ENCODE measurements at places on chromosomes 3 and 15. TPM values are rescaled to one million over a fixed set of nuclear protein-coding genes. Genes with fewer than 3 reads are reported as not detected.

DNA sequence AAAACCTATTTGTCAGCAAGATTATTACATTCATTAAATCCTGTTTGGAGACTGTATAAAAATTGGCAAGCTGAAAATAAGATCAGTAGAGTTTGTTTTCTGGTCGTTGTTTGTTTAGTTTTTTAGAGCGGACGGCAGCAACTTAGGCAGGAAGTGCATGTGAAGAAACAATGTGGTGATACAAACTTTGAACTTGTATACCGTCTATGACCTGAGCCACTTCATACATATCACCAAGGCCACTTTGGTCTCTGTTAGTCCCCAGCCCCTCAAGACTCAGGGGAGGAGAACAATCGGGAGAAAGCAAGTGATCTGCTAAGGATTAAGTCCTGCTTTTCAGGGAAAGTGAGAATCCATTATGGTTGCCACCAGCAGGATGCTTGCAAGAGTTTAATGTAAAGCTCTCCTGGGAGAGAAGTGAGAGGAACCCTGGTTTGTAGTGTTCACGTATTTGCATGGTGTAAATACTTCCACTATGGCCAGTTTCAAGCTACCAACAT is 31.1 kb downstream of the RASGRP1 start:
- DNase-seq = no peak

DNA sequence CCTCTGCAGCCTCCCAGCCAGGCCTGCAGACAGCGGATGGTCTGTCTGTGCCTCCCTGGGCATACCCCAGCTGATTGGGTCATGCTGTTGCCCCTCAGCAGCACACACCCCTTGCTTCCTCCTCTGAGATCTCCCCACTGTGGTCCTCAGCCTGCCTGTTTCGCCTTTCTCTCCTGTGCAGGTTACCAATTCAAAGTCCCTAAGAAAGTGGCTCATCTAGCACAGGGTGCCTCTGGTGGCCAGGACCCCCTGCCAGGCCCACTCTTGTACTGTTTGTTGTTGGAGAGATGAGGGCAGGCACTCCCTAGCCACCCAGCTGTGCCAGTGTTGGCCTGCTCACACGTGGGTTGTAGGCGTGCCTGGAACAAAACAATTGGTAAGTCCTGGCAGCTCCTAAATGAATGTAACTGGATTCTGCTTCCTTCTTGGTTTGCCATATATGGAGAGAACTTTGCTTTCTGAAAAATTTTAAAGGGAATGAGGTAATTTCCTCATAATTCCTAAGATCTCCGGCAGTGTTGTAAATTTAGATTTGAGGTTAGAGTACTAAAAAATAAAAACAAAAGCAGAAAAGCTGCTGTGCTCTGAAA is 213.2 kb upstream of the IL12A start:
- DNase-seq = peak; percentile 83

GRCh38 chr15:58436552-58436951 is 4.8 kb downstream of the LIPC start:
- no peak for DNase-seq

The ITIH1 gene
- not detected for total RNA-seq

DNA sequence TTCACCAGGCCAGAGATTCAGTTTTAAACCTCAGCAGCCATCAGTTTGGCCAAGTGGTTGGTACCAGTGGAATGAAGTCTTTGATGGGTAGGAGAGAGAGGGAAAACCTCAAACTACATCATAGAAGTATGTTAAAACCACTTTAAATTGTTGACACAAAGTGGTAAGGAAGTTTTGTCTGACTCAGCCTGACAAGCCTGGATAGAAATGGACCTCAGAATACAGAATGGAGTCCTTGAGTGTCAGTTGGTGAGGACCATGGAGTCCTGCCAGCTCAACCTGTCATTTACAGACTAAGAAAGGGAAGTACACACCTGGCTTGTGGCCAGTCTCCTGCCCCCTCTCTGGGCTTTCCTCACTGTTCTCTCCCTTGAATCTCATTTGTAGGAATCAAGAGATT is 12.1 kb downstream of the EAF1 start:
- peak; percentile 66 for DNase-seq

DNA sequence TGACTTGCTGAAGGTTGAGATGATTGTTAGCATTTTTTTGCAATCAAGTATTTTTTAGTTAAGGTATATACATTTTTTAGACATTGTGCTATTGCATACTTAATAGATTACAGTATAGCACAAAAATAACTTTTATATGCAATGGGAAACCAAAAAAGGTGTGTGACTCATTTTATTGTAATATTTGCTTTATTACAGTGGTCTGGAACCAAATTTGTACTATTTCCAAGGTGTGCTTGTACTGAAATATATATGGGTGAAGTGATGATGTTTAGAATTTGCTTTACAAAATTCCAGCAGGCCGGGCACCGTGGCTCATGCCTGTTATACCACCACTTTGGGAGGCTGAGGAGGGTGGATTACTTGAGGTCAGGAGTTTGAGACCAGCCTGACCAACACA is 29.1 kb upstream of the TBC1D23 start:
- DNase-seq = peak; percentile 58

The ADGRG7 gene
- total RNA-seq = not detected

The BCHE gene
- 1.6 TPM for total RNA-seq

- DNase-seq = peak; percentile 33
Observed at GRCh38 chr3:141876891-141877621, 613 bp downstream of the ATP1B3 start.

DNA sequence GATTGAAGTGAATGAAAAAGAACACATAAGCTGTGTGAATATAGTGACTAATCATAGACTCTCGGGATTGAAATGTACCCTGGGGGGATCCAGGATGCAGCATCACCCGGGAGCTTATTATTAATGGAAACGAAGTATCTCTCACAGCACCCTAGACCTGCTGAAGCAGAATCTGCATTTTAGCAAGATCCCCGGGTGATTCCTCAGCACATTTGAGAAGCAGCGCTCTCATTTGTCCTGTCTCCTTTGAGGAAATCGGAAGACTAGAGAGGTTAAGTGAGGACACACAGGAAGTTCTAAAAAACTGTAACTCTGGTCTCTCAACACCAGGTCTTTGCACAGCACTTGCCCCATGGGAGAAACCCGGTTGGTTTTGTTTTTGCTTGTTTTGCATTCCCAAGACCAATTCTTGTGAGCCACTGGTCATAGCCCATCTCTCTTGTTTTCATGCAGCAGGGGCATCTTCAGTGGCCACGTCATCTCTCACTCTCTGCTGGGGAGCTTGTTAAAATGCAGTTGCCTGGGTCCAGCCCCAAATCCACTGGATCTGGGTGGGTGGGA is 30.2 kb downstream of the ZNF710 start:
- DNase-seq = peak; percentile 11

DNA sequence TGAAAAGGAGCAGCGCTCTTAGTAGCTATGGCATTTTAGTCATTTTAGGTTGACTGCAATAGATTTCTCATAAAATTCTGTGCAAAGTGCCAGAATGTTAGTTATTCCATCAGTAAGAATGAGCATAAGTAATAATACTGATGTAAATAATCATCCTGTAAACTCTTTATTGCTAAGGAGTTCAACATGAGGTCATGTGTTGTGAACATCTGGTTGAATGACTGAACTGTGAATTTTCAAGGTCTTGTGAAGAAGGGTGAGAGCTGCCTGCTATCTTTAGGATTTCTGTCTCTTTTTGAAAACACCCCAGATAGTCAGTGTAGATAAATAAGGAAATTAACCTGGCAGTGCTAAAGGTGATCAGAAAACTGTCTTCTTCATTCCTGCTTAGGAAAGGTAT is 333.4 kb upstream of the TBC1D5 start:
- no peak for DNase-seq

DNA sequence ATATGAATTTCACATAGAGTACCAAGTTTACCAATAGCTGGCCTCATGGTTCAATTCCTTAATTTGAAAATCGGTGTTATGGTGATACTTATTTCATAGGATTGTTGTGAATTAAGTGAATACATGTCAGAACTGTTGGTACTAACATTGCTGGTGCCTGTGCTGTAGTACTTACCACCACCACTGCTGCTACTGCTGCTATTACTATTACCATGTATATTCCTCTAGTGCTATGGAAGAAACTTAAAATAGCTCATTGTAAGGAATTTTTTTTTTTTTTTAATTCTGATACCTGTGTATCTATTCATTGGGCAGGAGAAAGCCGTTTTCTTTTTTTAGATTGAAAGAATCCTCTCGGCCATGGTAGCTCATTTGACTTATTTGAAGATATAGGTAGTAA is 3.6 kb downstream of the FYTTD1 start:
- no peak for DNase-seq

The MKRN3 gene
- under 0.01 TPM for total RNA-seq

GRCh38 chr15:74420193-74420905 is 13.4 kb downstream of the SEMA7A start:
- DNase-seq = no peak

The MESP2 gene
- total RNA-seq = 0.28 TPM

DNA sequence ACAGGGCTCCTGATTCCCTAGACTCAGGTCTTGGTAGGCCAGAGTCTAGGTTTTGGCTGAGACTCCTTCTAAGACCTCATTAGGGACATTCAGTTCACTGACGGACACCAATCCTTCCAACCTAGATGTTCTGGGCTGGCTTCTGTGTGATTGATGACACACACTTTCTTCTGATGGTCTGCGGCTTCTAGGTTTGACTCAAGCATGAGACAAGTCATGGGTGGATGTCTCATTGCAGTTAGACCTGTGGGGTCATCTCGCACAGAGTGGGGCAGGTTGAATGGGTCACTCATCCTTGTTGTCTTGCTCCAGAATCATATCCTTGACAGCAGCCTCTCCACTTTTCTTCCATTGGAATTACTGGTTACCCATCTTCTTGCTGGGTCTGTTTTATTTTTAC is 35.8 kb downstream of the ARNT2 start:
- no peak for DNase-seq

DNA sequence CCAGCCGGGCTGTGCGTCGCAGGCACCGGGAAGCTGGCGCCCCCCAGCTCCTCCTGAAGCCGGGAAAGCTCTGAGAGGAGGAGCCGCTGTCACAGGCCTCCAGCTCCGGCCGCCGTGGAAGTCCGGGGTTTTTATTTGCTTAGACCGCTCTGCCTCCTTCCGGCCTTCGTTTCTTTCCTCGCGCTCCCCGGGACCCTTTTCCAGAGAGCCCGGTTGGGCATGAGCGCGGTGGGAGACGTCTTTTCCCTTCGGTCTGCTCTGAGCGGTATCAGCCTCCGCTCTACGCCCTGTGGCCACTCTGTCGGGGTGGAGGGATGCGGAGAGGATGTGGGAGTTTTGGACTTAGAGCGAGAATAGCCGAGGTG is 559 bp downstream of the SENP5 start:
- DNase-seq = peak; percentile 9

The SLC9C1 gene
- total RNA-seq = not detected

GRCh38 chr15:80234883-80235282 is 17.1 kb downstream of the CTXND1 start:
- DNase-seq = peak; percentile 14

The ASB14 gene
- not detected for total RNA-seq

The COL6A5 gene
- total RNA-seq = not detected

GRCh38 chr3:179146911-179147513 is 1.1 kb upstream of the PIK3CA start:
- DNase-seq = peak; percentile 68

DNA sequence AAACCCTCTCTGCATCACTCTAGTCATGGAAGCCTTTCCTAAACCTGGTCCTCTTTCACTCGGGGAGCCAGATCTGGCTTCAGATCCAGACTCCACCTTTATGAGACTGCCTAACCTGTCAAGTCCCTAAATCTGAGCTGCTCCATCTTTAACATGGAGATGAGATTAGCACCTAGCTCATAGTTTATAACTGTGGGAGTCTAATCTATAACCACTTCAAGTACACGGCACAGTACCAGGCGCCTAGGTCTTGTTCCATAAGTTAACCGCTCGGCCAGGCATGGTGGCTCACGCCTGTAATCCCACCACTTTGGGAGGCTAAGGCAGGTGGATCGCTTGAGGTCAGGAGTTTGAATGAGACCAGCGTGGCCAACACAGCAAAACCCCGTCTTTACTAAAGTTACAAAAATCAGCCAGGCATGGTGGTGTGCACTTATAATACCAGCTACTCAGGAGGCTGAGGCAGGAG is 30.3 kb downstream of the TPM1 start:
- no peak for DNase-seq

The OXTR gene
- total RNA-seq = 56.1 TPM

GRCh38 chr3:110494728-110495127 is 576.9 kb upstream of the NECTIN3 start:
- DNase-seq = no peak

The KNG1 gene
- not detected for total RNA-seq

The APOD gene
- not detected for total RNA-seq

GRCh38 chr3:141218926-141219325 is 12.7 kb upstream of the PXYLP1 start:
- DNase-seq = no peak

The CHAC1 gene
- 51.3 TPM for total RNA-seq

The FOXB1 gene
- total RNA-seq = not detected

DNA sequence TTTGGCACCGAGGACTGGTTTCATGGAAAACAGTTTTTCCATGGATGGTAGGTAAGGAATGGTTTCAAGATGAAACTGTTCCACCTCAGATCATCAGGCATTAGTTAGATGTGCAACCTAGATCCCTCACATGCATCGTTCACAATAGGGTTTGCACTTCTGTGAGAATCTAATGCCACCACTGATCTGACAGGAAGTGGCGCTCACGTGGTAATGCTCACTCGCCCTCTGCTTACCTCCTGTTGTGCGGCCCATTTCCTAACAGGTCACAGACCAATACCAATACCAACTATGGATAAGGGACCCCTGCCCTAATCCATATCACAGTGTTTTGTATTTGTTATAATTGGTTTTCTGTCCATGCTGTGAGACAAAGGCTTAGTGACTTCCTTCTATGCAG is 58.9 kb downstream of the SLMAP start:
- DNase-seq = no peak

The MCTP2 gene
- total RNA-seq = 8.6 TPM

- peak; percentile 99 for DNase-seq
Observed at GRCh38 chr15:50137330-50137761, 18.3 kb upstream of the ATP8B4 start.

DNA sequence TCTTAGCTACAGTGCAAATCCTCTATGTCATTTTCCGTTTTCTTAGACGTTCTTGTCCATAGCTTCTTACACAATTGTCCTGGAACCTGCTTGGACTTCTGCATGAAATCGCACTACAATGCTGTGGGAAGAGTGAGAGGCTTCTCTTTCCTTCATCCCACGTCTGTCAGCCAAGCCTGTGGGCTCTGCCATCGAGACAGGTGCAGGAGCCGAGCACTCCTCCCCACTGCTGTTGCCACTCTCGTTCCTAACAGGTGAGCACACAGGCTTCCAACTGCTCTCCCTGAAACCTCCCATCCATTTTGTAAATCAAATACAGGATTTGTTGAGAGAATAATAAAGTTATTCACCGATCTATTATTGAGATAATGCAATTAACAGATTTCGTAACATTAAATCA is 23.5 kb downstream of the ZXDC start:
- no peak for DNase-seq
